ENCODE measurements at places on chromosomes 5 and 9.

- no peak for DNase-seq
These were observed 251.7 kb upstream of the TYRP1 start for GRCh38 chr9:12441506-12441905.

DNA sequence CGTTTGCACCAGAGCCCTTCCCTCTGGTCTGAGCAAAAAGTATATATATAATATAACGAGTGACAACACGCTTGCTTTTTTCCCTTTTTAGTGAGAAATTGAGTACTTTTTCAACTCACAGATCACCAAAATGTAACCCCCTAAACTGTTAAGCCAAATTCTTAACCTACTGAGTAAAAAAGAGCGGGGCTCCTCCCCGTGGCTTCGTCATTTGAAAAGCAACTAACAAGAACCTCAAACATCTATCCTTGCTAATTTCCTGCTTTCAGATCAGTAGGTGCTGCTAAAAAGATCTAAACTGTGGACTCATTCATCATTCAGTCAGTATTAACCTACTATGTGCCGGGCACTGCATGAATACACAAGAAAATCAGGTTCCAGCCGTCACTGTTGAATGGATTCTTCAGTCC lies 1.0 kb upstream of the PTBP3 start:
- DNase-seq = peak; percentile 63

DNA sequence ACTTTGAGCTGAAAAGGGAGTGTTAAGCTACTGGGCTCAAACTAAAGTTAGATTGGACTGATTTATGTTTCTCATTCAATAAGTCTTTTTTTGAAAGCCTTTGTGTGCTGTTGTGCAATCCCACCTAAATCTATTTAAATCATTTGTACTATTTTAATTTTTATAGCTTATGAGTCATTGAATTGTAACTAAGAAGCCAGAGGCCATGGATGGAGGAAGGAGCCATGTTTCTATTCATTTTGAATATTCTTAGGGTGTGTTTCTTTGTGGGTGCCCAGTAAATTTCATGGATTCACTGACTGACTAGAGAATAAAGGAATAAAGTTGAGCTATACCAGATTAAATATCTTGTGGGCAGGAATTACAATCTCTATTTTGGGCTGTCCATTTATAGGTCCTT lies 238.5 kb downstream of the KIF4B start:
- no peak for DNase-seq

DNA sequence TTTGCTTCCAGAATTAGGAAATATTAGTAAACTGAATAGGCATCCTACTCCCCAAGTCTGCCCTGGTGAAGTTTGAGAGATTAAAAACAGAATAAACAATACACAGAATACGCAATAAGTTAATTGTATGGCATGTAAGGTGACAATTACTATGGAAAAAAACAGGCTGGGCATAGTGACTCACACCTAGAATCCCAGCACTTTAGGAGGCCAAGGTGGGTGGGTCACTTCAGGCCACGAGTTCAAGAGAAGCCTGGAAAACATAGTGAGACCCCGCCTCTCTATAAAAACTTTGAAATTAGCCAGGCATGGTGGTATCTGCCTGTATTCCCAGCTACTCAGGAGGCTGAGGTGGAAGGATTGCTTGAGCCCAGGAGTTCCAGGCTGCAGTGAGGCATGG lies 64.2 kb upstream of the SUSD1 start:
- DNase-seq = no peak

- no peak for DNase-seq
These were observed 151.8 kb downstream of the SMC2 start for GRCh38 chr9:104245925-104246324.

GRCh38 chr5:81838307-81838906 lies 87.5 kb upstream of the SSBP2 start:
- peak; percentile 63 for DNase-seq

Measured in DMS53 (cell line).